Activated CD4-positive, alpha-beta memory T cell treated with anti-CD3 and anti-CD28 coated beads, Interleukin-2, amount 10 ng/mL, durations not matched to agents 7 days and 5 days (primary cell): ENCODE measurements at places on chromosomes 6 and 20. TPM values are rescaled to one million over a fixed set of nuclear protein-coding genes. Genes with fewer than 3 reads are reported as not detected.

DNA sequence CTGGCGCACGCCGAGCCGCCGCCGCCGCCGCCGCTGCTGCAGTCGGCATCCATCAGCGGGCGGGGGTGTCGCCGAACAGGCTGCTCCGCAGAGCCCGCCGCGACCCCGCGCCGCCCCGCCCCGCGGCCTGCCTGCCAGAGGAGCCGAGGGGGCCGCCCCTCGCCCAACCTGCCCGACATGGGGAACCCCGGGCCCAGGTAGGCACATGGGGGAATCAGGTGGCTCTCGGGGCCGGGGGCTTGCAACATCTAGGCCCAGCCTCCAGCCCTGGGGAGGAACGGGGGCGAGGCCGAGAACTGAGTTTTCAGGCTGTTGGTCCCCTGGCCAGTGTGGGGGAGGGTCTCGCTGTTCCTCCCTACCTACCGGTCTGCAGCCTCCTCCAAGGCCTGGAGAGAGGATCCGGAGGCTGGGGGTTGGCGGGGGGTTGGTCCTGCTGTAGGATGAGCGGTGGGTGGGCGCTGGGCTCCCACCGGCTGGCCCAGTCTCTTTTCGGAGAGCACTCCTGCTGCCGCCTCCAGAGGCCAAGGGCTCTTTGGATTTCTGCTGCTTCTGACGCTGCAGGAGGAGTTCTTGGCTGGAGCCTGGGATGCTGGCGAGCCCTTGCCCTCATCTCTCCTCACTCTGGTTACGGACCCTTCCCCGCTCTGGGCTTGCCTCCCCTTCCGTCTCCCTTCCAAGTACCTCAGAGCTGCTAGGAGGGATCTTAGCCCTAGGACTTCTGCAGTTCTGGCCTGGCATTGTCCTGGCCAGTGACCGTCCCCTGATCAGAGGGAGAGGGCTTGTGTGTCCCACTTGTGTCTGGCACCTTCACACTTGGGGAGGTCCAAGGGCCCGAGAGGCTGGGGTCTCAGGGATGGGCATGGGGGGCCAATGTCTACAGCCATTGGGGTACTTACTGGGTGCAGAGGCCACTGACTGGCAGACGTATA, at the start of gene EPB41L1:
EPB41L1 (plus strand) TSS at position 41 of the 929 bp plus-strand sequence. CDS start 19,038 bp downstream, outside the sequence.
- no peaks in the 10 kb centered on the region for H3K36me3 ChIP-seq
- peaks cover 42% of the 10 kb centered on the region for H3K27me3 ChIP-seq
- H3K4me3 ChIP-seq: no peak within 1 kb of the TSS
- H3K27ac ChIP-seq: no peak within 1 kb of the TSS
- no peak for DNase-seq
- H3K4me1 ChIP-seq: peaks cover 2% of the 10 kb centered on the region

DNA sequence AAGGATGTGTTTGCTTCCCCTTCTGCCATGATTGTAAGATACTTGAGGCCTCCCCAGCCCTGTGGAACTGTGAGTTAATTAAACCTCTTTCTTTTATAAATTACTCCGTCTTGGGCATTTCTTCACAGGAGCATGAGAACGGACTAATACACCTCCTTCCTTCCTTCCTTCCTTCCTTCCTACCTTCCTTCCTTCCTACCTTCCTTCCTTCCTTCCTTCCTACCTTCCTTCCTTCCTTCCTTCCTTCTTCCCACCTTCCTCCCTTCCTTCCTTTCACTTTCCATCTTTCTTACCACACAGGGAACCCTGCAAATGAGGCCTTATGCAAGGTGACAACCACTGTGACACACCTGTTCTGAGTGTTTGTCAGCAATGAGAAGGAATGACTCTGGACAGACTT, 141.3 kb upstream of the EXOC2 start:
- no peaks in the 10 kb centered on the region for H3K4me1 ChIP-seq
- H3K27ac ChIP-seq: no peak overlapping the region
- DNase-seq: no peak
- H3K27me3 ChIP-seq: peaks cover 23% of the 10 kb centered on the region
- H3K4me3 ChIP-seq: no peak overlapping the region

The ADAM33 gene
- not detected for total RNA-seq

The MACROD2 gene
- total RNA-seq: not detected

GRCh38 chr6:50925981-50926380, 107.3 kb downstream of the TFAP2B start:
- no peaks in the 10 kb centered on the region for H3K27me3 ChIP-seq
- DNase-seq: no peak
- no peaks in the 10 kb centered on the region for H3K4me1 ChIP-seq
- no peaks in the 10 kb centered on the region for H3K36me3 ChIP-seq

GRCh38 chr6:167736486-167737204, 90.1 kb upstream of the AFDN start:
- H3K27ac ChIP-seq: no peak overlapping the region
- H3K36me3 ChIP-seq: no peaks in the 10 kb centered on the region
- H3K4me3 ChIP-seq: no peak overlapping the region
- peaks cover 2% of the 10 kb centered on the region for H3K27me3 ChIP-seq
- no peaks in the 10 kb centered on the region for H3K4me1 ChIP-seq
- DNase-seq: no peak

- DNase-seq: no peak
- H3K27me3 ChIP-seq: no peaks in the 10 kb centered on the region
- no peak overlapping the region for H3K4me3 ChIP-seq
- peaks cover 78% of the 10 kb centered on the region for H3K36me3 ChIP-seq
Measured at GRCh38 chr6:57104336-57104735, 14.3 kb downstream of the ZNF451 start.

DNA sequence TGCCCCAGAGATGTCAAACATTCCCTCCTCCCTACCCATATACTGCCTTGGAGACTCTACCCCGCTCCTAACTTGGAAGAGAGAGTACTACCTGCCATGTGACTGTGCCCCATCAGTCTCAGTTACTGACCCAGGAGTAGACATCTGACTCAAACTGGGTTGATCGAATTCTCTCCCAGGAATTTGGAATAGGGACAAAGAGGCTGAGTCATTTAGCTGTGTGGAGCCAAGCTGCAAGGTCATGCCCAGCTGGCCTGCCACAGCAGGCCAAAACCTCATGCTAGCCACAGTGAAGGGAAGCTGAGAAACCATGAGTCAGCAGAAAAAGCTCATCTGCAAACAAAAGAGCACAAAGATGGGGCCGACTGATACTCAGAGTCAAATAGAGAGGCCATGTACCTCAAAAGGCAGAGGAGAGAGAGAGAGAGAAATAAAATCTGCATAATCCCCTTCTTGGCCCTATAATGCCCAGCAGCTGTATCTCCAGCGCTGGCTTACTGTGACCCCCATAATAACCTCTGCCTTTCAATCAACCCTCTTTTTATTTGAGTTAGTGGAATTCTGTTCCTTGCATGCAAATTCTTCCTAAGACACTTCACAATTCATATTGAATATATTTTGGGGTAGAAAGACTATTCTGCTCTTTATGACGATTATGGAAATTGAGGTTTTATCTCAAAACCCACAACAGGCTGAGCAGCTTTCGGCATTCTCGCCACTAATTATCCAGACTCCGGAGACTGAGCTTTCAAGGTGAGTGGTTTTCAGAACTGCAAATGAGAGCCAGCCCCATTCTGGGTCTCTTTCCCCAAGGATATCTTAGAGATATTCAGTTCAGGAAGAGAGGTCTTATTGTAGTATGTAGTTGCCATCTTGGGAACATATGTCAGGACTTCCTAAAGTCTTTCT, 21.4 kb upstream of the AKIRIN2 start:
- no peak overlapping the region for H3K4me3 ChIP-seq
- peaks cover 42% of the 10 kb centered on the region for H3K4me1 ChIP-seq
- no peaks in the 10 kb centered on the region for H3K27me3 ChIP-seq
- peak overlapping the region; percentile 23 for H3K27ac ChIP-seq

DNA sequence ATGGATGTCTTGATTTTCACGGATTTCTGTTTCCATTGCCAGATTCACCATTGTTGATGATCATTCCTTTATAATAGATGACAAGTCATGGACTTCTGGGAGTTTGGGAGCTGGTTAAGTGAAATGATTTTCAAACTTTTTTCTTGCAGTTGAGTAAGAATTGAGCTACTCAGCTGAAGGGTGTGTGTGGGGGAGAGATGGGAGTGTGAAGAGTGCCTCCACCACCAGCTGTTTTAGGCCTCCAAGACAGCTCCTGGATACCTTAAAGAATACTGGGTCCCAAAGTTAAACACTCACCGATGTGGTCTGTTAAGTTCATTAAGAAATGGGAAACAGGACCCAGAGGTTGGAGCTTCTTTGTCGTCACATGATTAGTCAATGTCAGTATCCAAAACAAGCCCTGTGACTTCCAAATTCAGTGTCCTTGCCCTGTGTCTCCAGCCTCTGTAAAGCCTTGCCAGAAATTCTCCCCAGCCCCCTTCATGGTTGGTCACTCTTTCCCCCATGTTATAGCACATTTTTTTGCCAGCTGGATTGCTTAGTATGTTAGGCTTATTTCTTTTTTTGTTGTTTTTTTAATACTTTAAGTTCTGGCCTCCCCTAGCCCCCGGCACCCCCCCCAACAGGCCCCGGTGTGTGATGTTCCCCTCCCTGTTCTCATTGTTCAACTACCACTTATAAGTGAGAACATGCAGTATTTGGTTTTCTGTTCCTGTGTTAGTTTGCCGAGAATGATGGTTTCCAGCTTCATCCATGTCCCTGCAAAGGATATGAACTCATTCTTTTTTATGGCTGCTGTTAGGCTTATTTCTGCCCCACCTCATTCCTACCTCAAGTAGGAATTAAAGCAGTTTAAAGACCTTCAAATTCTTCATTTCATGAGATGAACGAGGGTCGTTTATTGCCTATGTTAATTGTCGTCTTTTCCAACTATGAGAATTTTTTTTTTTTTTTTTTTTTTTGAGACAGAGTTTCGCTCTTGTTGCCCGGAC, 26.9 kb downstream of the BICRAL start:
- H3K4me3 ChIP-seq: no peak overlapping the region
- H3K36me3 ChIP-seq: peaks cover 15% of the 10 kb centered on the region
- no peaks in the 10 kb centered on the region for H3K27me3 ChIP-seq
- peaks cover 1% of the 10 kb centered on the region for H3K4me1 ChIP-seq
- no peak for DNase-seq
- H3K27ac ChIP-seq: no peak overlapping the region

The MYO6 gene
- 4.6 TPM for total RNA-seq

GRCh38 chr6:149876241-149876933, 12.2 kb upstream of the LRP11 start:
- no peaks in the 10 kb centered on the region for H3K4me1 ChIP-seq
- DNase-seq: no peak
- H3K4me3 ChIP-seq: no peak overlapping the region
- no peaks in the 10 kb centered on the region for H3K36me3 ChIP-seq
